ENCODE measurements at places on chromosomes 16 and 17.

DNA sequence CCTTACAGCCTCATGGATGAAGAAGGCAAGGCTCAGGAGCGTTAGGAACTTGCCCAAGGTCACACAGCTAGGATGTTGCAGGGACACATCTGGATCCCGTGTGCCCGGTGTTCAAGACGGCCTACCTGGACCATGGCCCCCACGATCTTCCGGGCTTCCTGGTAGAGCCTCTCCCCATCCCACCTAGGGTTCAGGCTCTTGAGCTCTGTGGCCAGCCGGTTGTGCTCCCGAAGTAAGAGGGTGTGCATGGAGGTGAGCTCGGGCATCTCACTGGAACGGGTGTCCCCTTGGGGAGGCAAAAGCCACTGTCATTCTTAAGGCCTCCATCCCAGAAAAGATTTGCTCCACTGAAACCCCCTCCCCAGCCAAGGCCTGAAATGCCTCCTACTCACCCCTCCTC, 5.3 kb downstream of the MPO start:
- peaks cover 14% of the 10 kb centered on the region for H3K27me3 ChIP-seq
- H3K36me3 ChIP-seq: no peaks in the 10 kb centered on the region
- H3K4me1 ChIP-seq: no peaks in the 10 kb centered on the region
- no peak overlapping the region for H3K27ac ChIP-seq

GRCh38 chr17:65290616-65291015, 153.4 kb downstream of the RGS9 start:
- DNase-seq: no peak
- peaks cover 19% of the 10 kb centered on the region for H3K4me1 ChIP-seq
- H3K4me3 ChIP-seq: no peak overlapping the region
- H3K27ac ChIP-seq: no peak overlapping the region

DNA sequence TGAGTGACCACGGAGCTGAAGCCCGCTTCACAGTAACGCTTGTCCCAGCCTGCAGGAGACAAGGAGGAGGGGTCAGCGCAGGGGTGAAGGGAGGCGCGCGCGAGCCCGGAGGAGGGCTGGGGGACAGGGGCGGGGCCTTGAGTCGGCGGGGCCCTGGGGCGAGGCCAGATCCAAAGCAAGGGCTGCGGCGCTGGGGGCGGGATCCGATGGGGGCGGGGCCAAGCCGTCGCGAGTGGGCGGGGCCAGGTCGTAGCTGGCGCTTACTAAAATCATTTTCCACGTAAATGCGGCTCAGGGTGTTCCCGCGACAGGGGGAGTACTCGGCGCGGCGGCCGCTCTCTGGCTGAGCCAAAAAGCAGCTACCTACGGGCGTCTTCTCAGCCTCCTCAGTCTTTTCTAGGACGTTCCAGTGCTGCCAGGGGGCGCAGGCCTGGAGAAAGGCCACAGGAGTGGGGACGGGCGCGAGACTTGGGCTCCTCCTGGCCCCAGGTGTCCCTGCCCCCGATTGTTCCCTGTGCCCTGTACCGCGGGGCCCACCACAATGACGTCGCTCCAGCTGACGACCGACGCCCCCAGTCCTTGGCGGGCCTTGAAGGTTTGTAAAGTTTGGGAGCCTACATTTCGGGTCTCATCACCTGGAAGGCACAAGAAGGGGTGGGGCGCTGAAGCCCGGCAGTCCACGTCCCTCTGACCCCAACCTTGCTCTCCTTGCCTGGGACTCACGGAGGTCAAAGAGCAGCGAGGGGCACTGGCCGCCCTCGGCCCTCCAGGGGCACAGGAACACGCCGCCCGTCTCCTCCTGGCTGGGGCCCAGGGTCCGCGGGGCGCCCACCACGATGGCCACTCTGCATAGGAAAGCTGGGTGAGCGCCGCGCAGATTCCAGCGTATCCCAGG, 3.9 kb downstream of the ITGA2B start:
- H3K27ac ChIP-seq: no peak overlapping the region
- H3K4me3 ChIP-seq: peak overlapping the region; percentile 56
- peaks cover 21% of the 10 kb centered on the region for H3K4me1 ChIP-seq

DNA sequence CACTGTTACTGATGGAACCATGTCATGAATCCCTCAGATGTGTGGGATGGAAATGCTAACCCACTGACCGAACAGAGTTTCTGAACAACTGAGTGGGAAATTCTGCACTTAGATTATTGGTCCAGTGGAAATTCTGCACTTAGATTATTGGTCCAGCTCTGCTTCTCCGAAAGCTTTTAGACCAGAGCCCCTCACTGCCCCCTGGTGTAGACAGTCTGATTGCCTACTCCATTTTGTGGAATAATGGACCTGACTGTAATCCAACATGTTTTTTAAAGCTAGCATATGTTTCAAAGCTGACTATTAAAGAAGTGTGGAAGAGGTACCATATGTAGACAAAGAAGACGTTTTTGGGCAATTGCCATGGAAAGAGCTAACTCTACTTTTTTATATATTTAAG, 50.3 kb upstream of the TBX2 start:
- peaks cover 3% of the 10 kb centered on the region for H3K36me3 ChIP-seq
- H3K4me1 ChIP-seq: peaks cover 19% of the 10 kb centered on the region
- DNase-seq: peak; percentile 25
- H3K27me3 ChIP-seq: peaks cover 4% of the 10 kb centered on the region

- H3K27ac ChIP-seq: no peak overlapping the region
- H3K4me3 ChIP-seq: no peak overlapping the region
- no peaks in the 10 kb centered on the region for H3K4me1 ChIP-seq
- no peak for DNase-seq
- H3K27me3 ChIP-seq: no peaks in the 10 kb centered on the region
Observed at GRCh38 chr17:70875729-70876310, 706.5 kb downstream of the KCNJ2 start.

GRCh38 chr17:72927146-72927545, 165.3 kb downstream of the SLC39A11 start:
- H3K4me3 ChIP-seq: no peak overlapping the region
- no peak for DNase-seq
- no peak overlapping the region for H3K27ac ChIP-seq
- peaks cover 18% of the 10 kb centered on the region for H3K4me1 ChIP-seq

DNA sequence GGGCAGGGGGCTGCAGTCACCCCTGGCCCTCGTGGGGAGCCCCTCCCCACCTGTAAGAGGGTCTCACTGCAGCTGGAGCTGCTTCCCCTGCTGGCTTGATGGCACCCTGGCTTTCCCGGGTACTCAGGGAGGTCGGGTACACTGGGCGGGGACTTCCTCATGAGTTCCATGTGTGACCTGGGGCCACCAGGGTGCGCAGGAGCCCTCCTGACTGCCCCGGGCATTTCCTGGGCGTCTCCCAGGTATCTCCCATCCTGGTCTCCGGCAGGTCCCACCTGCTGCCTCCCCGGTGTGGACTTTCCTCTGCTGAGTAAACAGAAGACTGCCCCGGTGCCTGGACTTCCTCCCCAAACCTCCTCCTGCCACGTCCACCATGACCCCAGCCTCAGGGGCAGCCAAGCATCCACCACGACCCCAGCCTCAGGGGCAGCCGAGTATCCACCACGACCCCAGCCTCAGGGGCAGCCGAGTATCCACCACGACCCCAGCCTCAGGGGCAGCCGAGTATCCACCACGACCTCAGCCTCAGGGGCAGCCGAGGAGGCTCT, 40.9 kb downstream of the CBFA2T3 start:
- H3K27me3 ChIP-seq: peaks cover 7% of the 10 kb centered on the region
- no peak for DNase-seq
- H3K36me3 ChIP-seq: no peaks in the 10 kb centered on the region
- no peaks in the 10 kb centered on the region for H3K4me1 ChIP-seq
- no peak overlapping the region for H3K4me3 ChIP-seq
- H3K27ac ChIP-seq: no peak overlapping the region

DNA sequence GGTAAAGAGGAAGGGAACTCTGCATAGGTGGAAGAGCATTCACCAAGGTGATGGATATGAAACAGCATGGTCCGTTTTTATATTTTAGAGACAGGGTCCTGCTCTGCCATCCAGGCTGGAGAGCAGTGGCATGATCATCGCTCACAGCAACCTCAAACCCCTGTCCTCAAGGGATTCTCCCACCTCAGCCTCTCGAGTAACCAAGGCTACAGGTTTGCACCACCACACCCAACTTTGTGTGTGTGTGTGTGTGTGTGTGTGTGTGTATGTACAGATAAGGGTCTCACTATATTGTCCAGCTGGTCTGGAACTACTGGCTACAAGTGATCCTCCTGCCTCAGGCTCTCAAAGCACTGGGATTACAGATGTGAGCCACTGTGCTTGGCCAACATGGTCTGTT, 77.5 kb upstream of the NACA2 start:
- H3K36me3 ChIP-seq: no peaks in the 10 kb centered on the region
- no peaks in the 10 kb centered on the region for H3K27me3 ChIP-seq
- no peak overlapping the region for H3K27ac ChIP-seq
- DNase-seq: no peak

GRCh38 chr16:18950469-18951185, 24.4 kb upstream of the SMG1 start:
- H3K27ac ChIP-seq: no peak overlapping the region
- DNase-seq: no peak
- no peak overlapping the region for H3K4me3 ChIP-seq
